H9 (cell line): ENCODE measurements at places on chromosomes 5 and 9. TPM values are rescaled to one million over a fixed set of nuclear protein-coding genes. Genes with fewer than 3 reads are reported as not detected.

HTR4 gene
- not detected in 2 replicates for total RNA-seq

DNA sequence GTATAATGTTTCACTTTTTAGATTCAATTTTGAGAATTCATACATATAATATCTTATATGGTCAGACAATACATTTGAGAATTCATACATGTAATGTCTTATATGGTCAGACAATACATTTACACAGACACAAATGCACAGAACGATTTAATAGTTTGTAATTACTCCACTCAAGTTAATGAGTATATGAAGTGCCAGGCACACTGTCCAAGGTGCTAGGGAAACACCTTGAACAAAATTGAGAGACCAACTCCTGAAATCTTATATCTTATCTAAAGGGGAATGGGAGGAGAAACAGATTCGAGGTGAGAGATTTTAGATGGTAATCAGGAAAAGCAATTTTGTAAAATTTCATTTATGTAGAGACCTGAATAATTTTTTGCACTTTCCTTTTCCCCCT is 994.7 kb downstream of the CDH12 start:
- H3K27me3 ChIP-seq = no peaks in the 10 kb centered on the region

DNA sequence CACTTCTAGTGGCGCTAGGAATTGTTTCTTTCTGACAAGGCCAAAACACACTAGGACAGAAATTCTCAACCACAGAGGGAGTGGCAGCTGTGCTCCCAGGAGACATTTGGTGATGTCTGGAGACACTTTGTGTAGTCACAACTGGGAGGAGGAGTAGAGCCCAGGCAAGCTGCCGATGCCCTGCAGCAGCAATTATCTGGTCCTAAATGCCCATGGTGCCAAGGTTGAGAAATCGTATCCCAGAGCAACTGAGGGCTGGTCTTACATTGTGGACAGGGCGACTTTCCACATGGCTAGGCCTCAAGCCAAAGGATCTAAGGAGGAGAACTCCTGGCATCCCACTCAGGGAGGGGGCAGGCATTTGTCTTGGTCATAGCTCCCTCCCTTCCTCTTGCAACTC is 259.9 kb downstream of the GADD45G start:
- no peak for DNase-seq
- H3K36me3 ChIP-seq = no peaks in the 10 kb centered on the region
- H3K4me1 ChIP-seq = no peaks in the 10 kb centered on the region
- H3K27ac ChIP-seq = no peak overlapping the region
- H3K27me3 ChIP-seq = no peaks in the 10 kb centered on the region

DNA sequence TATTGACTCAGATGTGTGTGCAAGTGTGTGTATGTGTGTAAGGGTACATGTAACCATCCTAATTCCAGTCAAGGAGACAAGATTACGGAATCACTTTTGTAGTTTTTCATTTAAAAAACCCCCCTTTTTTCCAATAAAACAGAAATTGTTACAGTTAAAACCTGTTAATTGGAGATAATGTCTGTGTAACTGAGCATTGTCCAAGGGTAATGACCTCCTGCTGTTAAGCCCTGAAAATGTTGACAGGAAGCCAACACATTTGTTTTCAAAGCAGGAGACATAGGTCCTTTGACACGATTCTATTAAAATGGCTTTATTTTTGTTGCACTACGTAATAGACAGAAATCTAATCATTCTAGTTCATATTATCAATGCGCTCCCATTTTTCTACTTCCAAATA is 457.3 kb upstream of the ARRDC3 start:
- peaks cover 3% of the 10 kb centered on the region; the same call in 1 of the 2 replicates for H3K4me1 ChIP-seq
- no peaks in the 10 kb centered on the region for H3K27me3 ChIP-seq
- no peak for DNase-seq
- no peak overlapping the region for H3K27ac ChIP-seq
- H3K36me3 ChIP-seq = no peaks in the 10 kb centered on the region; the same call in 2 of the 3 replicates
- H3K4me3 ChIP-seq = no peak overlapping the region

IARS1 gene
- total RNA-seq = 222 and 234 TPM in 2 replicates

CCDC180 gene
- 5.9 and 6.1 TPM in 2 replicates for total RNA-seq
